NCI-H2081 (cell line): ENCODE measurements at places on chromosomes 5 and 9.

GRCh38 chr9:115015018-115015635 is 84.7 kb upstream of the TNFSF8 start:
- DNase-seq: peak; percentile 20

DNA sequence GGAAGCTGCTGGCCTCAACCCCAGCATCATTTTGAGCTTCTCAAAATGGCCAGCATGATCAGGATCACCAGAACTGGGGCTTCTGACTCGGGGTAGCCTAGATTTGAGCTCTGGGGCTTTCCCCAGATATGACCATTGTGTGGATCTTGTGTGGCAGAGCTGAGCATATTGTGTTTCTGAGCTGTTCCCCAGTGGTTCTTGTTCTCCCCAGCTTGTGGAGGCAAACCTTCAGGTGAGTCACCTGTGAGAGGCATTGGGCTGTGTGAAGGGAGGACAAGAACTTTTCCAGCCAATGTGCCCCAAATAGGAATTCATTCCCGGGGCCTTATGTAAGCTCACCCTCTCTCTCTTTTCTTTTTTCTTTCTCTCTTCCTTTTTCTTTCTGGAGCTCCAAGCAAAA is 80.7 kb upstream of the PITX1 start:
- DNase-seq: no peak

GRCh38 chr5:68290260-68290674 is 74.7 kb downstream of the PIK3R1 start:
- DNase-seq: no peak

- DNase-seq: no peak
Observed at GRCh38 chr9:79433703-79434102, 138.1 kb upstream of the TLE4 start.

DNA sequence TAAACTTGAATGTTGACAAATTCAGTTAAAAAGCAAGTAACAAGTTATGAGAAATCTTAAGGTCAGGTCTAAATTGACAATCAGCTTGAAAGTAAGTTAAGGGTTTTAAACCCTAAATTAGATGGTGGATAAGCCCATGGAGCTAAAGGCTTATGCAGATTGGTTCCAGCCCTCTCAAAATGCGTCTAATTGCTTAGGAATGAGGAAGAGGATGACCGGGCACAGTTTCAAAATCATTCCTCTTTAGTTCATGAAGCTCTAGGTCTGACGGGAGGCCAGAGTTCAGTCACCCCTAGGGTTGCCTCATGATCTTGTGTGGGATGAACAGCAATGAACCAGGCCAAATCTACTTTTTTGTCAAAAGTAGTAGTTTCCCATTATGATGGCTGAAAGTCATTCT is 75.4 kb downstream of the SLC38A9 start:
- no peak for DNase-seq

GRCh38 chr5:53917095-53917494 is 356.7 kb downstream of the NDUFS4 start:
- DNase-seq: no peak
